ENCODE measurements at places on chromosomes 11 and 22. TPM values are rescaled to one million over a fixed set of nuclear protein-coding genes. Genes with fewer than 3 reads are reported as not detected.
A peak's percentile ranks its signal among the peaks of the same experiment; 100 is the strongest.

C11orf97 gene
- total RNA-seq: not detected

DNA sequence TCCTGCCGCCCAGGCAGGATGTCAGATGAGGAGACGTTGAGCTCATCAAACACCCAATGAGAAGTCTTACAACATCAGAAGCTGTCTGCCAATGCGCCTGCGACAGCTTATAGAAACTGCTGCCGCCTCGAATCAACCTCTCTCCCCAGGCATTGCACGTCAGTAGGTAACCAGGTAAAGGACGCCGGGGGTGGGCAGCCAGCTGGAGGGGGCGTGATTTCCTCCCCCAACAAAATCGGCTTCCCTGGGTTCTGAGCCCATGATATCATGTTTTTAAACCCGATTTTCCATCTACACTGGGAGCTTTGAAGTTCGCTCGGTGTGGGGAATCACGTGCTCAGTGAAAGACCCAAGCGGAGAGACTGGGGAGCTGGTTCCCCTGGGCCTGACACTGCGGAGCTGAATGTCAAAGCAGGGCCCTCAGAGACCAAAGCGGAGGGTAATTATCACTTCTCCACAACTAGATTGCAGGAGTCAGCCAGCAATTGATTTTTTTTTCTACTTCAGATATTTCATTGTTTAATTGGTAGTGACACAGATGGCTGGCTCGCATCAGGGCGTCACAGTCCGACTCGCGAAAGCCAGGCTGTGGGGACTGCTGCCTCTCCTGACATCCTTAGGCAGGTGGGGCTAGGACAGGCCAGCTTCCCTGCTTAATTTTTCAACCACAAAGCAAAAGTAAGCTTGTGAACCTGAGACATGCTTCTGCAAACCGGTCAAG lies 15.4 kb downstream of the FAM83F start:
- no peak for DNase-seq

CCDC116 gene
- 0.16 TPM for total RNA-seq

- DNase-seq: no peak
Observed at GRCh38 chr11:14079797-14080196, 117.3 kb downstream of the SPON1 start.

DNA sequence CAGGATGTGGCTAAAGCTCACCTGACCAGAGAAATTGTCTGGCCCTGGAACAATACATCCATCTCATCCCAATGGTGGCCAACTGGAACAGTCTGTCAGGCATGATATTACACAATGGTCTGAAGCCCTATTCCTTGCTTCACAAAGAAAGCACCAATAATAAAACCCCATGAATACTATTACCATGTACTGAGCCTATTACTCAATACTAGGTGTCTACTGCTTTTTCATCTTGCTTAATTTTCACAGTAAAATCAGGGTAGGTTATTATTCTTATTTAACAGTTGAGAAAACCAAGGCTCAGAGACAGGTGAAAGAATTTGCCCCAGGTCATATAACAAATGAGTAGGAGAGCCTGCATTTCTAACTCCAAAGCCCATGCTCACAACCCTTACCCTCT lies 68.9 kb upstream of the CAPRIN1 start:
- DNase-seq: no peak

UCP2 gene
- total RNA-seq: 5.0 TPM

MEI1 gene
- 0.16 TPM for total RNA-seq

- DNase-seq: peak; percentile 66
Observed at GRCh38 chr11:17386331-17387084, 2.0 kb downstream of the KCNJ11 start.

- DNase-seq: no peak
Observed at GRCh38 chr11:119432484-119433357, 9.7 kb upstream of the THY1 start.

MYBPC3 gene
- not detected for total RNA-seq
